SHP77 (cell line): ENCODE measurements at places on chromosomes 3 and 15.
A peak's percentile ranks its signal among the peaks of the same experiment; 100 is the strongest.

GRCh38 chr15:70266412-70267121 lies 168.8 kb upstream of the TLE3 start:
- DNase-seq, result no peak

- no peak for DNase-seq
Observed at GRCh38 chr3:120059081-120059864, 35.0 kb downstream of the GSK3B start.

DNA sequence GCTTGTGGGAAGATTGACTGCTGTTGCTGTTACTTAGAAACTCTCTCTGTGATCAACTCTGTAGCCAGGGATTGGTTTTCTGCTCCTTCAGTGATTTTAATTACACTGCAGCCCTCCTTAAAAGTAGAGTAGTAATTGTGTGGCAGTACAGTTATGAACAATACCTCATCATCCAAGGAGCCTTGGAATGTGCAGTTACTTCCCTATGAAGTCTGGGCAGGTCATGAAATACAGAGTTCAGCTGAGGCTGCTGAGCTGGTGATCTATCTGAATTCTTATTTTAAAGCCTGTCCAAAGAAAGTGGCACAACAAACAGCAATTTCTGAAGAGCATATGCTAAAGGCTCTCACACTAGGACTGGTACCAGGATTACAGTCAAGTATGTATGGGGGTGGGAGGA lies 37.4 kb upstream of the MRPL3 start:
- DNase-seq, result no peak

DNA sequence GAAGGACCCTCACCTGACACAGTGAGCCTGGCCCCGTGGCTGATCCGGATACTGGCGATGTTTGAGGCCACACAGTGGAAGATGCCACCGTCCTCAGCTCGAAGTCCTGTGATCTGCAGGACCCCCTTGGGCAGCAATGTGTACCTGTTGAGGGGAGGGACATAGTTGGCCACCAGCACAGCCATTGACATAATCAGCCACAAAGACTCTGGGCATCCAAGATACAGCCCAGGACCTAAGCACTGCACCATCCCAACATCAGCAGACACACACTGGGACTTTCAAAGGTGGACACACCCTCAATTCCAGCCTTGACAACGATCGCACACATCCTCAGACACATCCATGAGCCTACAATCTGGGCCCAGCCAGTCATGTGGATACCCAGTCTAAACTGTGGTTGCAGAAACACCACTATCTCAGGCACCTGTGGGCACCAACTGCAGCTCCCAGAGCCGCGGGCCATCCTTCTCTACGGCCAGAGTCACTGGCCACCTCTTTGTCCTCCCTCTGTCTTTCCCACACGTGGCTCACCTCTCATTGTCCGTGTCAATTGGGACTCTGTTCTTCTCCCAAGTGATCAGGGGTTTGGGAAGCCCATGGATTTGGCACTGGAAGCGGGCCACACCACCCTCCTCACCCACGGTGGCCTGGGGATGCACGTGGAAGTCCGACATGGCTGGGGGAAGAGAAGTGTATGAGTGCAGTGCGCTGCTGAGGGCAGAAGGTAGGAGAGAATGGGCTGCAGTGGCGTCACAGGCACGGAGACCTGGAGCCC lies 31.0 kb downstream of the RNU5B-1 start:
- DNase-seq, result no peak

GRCh38 chr3:72505539-72506405 lies 342.5 kb downstream of the SHQ1 start:
- DNase-seq, result no peak

- no peak for DNase-seq
Observed at GRCh38 chr15:81190922-81191507, 5.7 kb upstream of the IL16 start.

DNA sequence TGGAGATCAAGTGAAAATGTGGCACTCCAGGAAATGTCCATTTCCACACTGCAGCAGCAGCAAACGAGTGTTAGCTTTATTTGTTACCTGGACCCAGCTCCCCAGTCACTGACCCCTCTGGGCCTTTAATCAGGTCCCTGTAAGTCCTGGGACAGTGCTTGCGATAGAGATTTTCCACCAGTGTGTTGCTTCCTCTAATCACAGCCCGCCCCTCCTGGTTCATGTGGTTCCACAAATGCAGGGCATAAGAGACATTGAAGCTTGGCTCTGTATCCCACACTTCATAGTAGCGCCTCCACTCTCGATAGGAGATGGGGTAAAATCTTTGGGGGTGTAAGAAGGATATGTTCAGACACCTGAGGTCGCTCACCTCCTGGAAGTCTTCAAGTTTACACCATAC lies 8.0 kb downstream of the A4GNT start:
- DNase-seq, result no peak

DNA sequence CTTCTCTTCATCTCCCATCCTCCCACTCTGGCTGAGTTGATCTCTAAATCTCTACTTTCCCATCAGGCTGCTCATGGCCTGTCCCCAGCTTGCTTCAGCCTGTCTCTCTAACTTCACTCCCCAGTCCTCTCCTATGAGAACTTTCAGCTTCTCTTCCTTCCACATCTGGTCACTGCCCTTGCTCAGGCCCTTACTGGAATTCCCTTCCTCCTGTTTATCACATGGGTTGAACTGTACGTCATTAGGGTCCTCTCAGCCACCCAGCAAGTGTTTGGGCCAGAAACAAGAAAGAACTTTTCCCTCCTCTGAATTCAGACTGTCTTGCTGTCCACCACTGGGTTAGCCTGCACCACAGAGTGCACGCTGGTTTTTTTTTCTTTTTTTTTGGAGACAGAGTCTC lies 5.0 kb downstream of the PTPN23 start:
- DNase-seq, result no peak

DNA sequence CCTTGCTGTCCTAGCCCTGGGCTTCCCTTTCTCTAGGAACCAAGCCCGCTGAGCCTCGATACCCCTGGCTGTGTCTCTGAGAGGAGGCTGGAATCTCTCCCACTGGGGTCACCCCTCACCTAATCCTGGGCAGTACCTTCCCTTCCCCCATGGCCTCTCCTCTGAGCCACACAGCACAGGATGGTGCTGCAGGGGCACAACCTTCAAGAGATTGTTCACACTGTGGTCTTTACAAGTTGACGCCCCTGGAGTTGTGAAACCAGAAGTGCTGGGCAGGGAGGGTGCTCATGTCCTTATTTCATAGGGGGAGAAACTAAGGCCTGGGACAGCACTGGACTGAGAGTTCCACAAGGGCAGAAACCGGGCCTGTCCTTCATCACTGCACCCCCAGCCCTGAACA lies 70.9 kb upstream of the TMEM115 start:
- DNase-seq, result no peak

DNA sequence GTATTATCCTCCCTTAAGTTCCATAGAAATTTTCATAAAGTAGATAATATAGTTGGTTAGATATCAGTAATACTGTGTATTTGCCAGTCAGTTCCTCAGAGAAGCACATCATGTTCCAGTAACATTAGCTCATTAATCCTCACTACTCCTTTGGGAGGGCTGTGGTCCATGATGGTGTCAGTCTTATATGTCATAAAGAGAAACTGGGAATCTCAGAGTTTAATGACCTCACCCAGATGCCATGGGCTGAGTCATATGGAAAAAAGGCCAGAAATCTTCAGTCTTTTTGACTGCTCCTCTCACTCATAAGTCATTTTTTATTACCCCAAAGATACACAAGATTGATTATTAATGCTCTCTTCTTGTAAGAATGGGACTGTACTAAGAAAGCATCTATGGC lies 188.6 kb downstream of the CHL1 start:
- no peak for DNase-seq

GRCh38 chr3:190302212-190302867 lies 19.9 kb downstream of the CLDN1 start:
- no peak for DNase-seq

DNA sequence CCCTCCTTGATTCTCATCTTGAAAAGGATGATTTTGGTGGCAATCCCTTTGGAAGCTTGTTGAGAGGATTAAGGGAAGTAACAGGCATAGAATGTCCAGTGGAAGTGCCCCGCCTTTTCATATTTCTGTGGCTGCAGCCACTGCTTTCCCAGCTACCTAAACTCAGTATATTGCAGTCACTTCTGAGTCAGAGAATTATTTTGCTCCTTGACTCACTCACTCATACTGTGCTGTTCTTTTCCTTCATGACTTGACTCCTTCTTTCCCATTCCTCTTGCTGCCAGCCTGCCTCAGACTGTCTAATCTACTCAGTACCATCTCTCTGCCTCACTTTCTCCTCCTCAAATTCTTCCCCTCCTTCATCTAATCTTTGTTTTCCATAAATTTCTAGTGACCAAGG lies 26.5 kb upstream of the POLR2M start:
- DNase-seq, result no peak

DNA sequence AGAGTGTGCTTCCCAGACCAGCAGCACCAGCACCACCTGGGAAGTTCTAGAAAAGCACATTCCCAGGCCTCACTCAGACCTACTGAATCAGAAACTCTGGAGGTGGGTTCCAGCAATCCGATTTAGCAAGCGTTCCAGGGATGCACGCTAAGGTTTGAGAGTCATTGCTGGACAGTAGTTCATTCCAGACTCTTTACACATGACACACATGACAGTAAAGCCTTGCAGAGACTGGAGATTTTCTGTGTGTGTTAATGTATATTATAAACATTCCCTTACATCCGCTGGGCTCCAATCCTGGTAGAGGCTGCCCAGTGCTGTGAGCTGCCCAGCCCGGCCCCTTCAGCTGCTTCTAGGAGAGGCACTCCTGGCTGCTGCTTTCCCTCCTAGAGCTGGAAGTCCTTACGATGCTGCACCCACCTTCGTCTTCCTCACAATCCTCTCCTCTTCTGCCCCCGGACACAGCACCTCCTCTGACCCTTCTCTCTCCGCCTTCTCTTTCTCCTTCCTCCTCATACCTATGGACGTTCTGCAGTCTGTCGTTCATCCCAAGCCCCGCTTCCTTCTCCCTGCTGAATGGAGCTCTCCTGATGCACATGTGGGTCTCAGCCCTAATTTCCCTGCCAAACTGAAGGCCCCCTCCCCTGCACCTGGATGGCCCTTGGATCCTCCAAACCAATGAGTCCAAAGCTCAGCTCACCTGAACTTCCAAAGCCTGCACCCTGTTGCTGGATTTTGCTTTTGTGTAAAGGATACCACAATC lies 44.4 kb downstream of the ITGA11 start:
- no peak for DNase-seq

DNA sequence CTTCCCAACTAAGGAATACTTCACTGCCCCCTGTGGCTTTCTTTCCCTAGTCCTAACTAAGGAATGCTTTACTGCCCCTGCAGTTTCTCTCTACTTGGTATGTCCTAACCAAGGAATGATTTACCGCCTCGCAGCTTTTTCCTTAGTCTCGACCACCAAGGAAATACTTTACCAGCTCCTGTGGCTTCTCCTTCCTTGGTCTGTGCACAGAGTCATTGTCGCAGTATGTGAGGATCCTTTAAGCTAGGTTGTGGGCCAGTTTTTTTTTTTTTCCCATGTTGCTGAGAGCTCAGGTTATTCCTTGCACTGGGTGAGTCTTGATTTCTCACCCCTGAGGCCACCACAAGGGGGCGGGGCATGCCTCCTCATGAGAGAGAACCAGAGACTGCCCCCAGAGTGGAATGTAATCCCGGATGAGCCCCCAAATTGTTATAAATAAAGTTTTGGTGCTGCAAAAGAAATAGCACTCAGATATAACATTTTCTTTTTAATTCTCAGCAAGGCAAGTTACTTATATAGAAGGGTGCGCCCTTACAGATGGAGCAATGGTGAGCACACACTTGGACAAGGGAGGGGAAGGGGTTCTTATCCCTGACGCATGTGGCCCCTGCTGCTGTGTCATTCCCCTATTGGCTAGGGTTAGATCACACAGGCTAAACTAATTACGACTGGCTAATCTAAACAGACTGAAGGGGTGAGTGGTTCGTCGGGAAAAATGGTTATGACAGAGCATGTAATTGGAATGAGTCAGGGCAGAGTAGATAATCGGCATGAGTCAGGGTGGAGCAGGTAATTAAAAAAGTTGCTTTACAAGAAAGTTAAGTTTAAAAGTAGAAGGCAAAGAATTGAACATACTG lies 27.0 kb downstream of the NDUFB4 start:
- peak; percentile 67 for DNase-seq

DNA sequence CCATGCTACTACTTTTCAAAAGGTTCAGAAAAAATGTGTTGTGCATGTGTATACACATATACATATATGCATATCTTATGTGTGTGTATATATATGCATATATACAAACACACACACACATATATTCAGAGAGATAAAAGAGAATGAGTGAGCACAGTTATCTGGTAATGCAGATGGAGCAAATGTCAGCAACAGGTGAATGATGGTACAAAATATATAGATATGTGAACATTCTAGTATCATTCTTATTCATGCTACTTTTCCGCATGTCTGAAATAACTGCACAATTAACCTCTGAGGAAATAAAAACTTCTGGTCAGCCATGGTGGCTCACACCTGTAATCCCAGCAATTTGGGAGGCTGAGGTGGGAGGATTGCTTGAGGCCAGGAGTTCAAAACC lies 222.6 kb upstream of the NANOGP8 start:
- DNase-seq, result no peak

DNA sequence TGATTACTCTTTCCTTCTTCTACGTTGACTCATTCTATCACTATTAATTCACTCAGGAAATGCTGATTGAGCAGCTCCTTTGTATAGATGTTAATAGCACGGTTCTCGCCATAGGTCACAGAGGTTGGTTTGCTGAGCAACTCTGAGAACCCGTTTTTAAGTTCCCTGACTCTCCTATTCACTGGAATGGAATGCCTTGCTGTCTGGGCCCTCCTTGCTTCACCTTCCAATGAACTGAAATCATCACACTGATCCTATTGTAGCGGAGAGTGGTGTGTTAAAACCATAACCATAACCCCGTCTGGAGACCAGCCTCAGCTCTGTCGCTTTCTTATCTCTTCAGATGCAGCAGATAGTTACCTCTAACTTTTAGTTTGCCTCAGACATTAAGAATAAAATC lies 323.6 kb downstream of the GABRB3 start:
- DNase-seq, result no peak

DNA sequence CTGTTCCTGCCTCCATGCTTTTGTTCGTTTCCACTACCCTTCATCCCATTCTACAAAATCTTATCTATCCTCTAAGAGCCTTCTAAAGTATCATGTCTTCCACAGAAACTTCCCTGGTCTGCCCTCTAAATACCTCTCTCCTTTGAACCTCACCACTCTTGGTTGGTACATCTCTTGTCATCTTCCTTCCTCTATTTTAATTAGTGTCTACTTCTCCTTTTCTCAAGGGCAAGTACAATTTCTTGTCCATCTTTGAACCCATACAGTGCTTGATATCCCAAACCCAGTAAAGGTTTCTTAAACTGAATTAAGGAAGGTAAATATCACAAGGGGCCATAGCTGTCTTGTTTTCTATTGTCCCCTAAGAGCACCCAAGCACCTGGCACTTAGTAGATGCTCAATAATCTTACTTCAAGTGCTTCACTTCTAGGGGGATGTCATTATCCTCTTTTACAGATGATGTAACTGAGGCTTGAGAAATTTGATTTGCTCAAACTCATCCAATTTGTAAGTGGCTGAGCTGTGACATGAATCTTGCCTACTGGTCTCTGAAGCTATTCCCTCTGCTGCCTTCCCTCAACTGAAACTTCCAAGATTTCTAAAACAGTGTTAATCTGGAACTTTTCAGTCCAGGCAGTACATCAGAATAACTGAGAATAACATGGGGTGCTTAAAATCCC lies 2.6 kb upstream of the DAPK2 start:
- no peak for DNase-seq

- DNase-seq, result no peak
Observed at GRCh38 chr15:99475754-99476412, 89.9 kb upstream of the MEF2A start.
